BJ (cell line): ENCODE measurements at places on chromosomes 12 and 14.

- DNase-seq, result no peak
Measured at GRCh38 chr12:47131011-47131410, 51.3 kb upstream of the AMIGO2 start.

DNA sequence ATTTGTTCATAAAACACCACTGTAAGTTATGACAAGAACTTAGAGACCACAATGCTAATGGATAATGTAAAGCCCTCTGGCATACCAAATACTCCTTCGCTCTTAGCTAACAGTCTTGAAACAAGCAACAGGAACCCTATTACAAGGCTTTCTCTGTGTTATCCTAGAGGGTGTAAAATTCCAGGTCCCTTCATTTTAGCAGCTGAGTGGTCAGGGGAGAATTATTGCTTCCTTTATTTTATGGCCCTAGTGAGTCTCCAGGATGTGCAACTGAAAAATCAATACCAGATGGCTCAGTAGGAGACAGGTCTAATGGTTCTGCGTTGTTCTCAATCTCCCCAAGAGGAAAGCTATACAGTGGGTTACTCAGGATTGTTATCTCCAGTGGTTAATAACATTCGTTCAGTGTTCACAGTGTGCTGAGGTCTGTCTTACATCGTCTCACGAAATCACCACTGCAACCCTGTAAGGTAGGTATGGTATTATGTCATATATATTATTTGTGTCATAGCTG, 172.7 kb upstream of the CNOT2 start:
- DNase-seq, result peak; percentile 56

GRCh38 chr12:10395390-10395998, 5.7 kb upstream of the KLRK1 start:
- DNase-seq, result peak; percentile 77

GRCh38 chr12:6978611-6979011, 7.9 kb downstream of the EMG1 start:
- DNase-seq, result no peak

- DNase-seq, result no peak
Measured at GRCh38 chr14:22601456-22601855, 3.4 kb downstream of the ABHD4 start.

DNA sequence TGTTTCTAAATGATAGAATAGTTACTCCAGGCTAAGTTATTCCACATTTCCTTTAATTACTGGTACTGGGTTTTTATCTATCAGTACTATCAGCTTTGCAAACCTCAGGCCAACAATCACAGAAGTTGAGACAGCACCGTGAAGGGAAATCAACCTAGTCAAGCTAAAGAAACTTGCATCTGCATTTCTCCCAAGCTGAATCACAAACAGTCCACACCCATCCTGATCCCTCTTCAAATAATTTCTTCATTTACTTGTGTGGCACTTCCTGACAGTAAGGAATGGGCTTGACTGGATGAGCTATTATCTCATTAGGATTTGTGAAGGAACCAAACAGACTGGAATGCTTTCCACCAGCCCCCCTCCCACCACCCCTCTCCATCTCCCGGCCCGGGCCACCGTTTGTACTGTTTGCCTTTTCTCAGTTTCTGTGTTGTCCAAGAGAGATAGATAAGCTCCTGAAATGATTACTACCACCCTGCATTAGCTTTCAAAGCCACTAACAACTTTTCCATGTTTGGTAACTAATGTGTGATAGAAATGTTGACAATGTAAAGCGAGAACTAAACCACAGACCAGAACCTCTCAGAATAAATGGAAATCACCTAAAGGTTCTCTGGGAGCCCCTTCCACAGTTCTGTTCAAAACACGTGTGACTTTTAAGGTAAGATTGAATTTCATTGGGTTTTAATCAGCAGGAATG, 236.3 kb downstream of the SLC25A21 start:
- no peak for DNase-seq
